ENCODE measurements at places on chromosomes 6 and 20.

DNA sequence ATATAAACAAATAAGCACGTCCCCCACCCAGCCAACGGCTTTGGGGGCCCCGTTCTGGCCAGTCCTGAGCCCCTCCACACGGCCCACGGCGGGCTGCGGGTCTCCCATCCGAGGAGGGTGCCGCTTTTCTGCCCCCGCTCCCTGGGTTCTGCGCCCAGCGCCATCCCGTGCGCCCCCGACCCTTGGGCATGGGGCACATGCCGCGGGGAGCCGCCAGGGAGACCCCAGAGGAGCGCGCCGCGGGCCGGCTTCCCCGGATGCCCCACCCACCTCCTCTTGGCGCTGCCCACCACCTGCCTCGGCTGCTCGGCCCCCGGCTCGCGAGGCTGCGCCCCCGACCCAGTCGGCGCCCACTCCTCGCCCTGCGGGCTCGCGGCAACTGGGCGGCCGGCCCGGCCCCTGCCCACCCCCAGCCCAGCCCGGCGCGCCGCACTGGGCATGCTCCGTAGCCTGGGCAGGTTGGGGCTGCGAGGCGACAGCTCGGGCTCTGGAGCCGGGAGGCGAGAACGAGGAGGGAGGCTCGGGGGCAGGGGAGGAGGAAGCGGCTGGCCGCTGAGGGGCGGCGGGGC is 570 bp upstream of the PLCB4 start:
- DNase-seq = peak; percentile 80

DNA sequence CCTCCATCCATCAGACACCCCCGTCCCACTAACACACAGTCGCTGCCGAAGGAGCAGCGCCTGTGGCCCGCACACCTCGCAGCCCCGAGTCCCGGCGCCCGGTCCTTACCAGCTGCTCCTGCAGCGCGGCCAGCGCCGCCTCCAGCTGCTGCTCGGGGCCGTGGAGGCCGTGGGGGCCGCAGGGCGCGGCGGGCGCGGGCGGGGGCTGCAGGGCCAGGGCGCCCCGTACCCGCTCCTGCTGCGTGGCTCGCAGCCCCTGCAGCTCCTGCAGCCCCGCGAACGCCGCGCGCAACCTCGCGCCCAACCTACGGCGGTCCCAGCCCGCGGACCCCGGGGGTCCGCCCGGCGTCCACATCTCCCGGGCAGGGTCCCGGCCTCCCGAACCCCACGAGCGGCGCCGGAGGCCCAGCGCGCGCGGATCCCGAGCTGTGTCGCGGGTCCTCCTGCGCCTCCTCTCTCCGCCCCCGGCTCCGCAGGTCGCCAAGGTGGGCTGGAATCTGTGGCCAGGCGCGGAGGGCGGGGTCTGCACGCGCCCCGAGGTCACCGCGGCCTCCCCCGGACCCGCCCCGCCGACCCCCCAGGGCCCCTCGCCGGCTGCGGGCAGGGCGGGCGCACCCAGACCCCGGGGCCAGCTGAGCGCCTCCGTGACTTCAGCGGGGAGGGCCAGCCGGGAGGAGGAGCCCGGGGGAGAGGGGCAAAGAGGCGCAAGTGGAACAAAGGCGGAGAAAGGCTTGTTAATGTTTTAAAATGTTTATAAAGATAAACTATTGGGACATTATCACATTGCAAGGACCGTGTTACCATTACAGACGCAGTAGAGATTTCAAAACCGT is at the start of gene DACT2:
Gene DACT2 (minus strand): TSS at position 499 of the 833 bp plus-strand sequence. CDS start 144 bp downstream, at position 355.
- DNase-seq = no peak

- no peak for DNase-seq
Measured at GRCh38 chr6:70388814-70389213, 24.5 kb upstream of the FAM135A start.

- DNase-seq = no peak
Measured at GRCh38 chr6:104256646-104257045, 603.1 kb downstream of the HACE1 start.

GRCh38 chr20:51208162-51208561 is 185.3 kb upstream of the KCNG1 start:
- no peak for DNase-seq

GRCh38 chr20:64077094-64077493 is 2.2 kb downstream of the RGS19 start:
- DNase-seq = no peak

- DNase-seq = no peak
Measured at GRCh38 chr6:122657601-122658000, 47.4 kb downstream of the PKIB start.

GRCh38 chr6:53439556-53439955 is 90.8 kb upstream of the ELOVL5 start:
- DNase-seq = no peak

GRCh38 chr6:20178327-20178726 is 33.9 kb downstream of the MBOAT1 start:
- DNase-seq = no peak

- DNase-seq = no peak
Measured at GRCh38 chr20:56986931-56987720, 279.3 kb downstream of the BMP7 start.

DNA sequence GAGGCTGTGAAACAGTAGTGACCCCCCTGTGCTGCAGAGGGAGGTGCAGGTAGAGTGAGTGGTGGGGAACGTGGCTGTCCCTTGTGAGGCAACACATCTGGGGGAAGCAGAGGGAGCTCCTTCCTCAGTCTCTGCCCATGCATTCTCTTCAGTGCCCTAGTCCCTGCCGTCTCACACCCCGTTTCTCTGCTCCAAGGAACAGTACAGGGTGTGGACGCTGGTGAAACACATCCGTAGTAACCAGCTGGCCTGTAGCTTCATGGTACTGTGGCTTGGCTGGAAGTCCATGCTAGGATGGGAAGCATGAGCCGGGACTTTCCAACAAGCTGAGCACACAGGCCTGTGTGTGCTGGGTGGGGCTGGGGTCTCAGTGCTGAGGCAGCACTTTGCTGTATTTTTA is 25.4 kb upstream of the CST3 start:
- DNase-seq = no peak

DNA sequence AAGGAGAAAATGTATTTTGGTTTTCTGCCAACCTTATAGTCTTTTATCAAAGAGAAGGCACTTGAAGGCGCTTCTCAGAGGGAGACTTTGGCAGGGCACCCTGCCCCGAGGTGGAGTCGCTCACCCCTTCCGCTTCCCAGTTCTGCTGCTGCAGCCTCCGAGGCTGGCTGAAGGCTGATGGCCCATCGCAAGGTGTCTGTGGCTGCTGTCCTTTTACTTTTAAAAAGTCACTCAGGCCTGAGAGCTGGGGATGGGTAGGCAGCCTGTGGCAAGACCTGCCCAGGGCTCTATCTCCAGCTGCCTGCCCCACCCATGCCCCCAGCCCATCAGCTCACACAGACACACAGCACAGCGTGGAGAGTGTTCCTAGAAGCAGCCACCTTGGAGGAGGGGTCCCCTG is 206.6 kb upstream of the CST7 start:
- no peak for DNase-seq

DNA sequence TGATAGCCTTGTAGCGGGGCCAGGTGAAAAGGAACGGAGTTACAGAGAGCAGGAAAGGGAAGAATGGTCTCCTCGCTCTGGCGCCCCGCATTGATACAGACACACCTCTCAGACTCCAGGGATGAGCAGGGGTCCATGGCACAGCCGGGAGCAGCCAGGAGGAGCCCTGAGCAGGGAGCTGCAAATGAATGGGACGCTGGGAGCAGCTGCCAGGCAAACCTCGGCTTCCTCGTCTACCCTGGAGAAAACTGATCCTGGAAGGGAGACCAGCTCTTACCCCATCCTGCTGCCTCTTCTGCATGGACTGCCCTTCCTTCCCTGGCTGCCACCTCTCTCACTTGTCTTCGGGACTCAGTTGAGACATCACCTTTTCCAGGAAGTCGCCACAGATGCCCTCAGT is 97.3 kb upstream of the MAFB start:
- DNase-seq = peak; percentile 30

DNA sequence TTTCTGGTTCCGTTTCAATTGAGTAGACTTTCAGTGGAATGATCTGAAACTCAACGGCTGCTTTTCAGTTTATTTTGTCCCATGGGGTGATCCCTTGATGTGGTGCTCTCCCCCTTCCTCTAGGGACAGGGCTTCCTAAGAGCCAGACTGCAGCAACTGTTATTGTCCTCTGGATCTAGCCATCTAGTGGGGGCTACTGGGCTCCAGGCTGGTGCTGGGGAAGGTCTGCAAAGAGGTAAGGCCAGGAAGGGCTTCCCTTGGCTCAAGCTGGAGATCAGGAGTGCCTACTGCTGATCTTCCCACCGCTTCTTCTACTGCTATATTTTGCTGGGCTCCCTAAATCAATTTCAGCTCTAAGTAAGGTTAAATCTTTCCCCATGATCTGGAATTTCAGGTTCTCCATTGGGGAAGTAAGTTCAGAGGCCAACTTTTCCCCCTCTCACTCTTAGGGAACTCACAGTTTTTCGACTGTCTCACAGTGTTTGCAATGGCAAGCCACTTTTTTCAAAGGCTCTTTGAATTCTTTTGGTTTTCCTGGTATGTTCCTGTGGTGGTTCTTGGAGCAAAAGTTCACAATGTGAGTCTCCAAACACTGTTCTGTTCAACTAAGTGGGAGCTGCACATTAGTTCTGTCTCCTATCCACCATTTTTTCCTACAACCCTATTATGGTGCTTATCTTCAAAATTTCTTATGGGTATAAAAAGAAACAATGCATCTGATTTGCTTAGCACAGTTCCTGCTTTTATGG is 286.2 kb upstream of the EXOC2 start:
- no peak for DNase-seq

DNA sequence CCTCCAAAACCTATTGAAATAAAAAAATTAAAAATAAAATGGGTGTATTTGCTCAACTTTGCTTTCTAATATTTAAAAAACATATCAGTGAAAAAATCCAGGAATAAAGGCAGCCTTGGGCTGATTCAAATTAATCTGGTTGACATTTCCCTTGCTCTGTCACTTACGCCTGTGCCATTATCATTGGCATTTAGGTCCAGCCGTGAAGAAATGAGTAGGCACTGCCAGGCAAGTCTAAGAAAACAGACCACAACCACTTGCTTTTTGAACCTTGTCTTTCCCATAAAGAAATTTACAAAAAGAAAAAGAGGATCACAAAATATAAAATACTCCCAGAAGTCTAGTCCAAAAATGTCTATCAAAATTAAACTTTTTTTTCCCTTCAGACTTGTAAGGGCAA is 59.2 kb upstream of the HBS1L start:
- no peak for DNase-seq

DNA sequence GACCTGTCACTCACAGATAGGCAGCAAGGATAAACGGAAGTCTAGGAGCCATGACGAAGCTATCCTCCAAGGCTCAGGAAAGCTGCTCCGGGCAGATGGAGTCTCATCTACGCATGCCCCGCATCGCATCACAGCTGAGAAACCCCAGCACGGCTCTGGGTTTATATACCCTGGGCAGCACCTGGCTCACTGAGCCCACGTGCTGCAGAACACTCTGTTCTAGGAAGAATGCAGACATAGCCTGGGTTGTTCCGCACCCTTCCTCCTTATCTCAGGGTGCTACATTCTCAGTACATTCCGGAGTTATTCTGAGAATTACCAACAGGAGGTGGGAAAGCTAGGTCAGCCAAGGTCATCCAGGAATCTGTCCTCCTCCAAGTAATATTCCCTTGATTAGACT is 260.4 kb downstream of the CBLN4 start:
- DNase-seq = no peak

GRCh38 chr20:875115-875514 is 41.0 kb downstream of the ANGPT4 start:
- no peak for DNase-seq

DNA sequence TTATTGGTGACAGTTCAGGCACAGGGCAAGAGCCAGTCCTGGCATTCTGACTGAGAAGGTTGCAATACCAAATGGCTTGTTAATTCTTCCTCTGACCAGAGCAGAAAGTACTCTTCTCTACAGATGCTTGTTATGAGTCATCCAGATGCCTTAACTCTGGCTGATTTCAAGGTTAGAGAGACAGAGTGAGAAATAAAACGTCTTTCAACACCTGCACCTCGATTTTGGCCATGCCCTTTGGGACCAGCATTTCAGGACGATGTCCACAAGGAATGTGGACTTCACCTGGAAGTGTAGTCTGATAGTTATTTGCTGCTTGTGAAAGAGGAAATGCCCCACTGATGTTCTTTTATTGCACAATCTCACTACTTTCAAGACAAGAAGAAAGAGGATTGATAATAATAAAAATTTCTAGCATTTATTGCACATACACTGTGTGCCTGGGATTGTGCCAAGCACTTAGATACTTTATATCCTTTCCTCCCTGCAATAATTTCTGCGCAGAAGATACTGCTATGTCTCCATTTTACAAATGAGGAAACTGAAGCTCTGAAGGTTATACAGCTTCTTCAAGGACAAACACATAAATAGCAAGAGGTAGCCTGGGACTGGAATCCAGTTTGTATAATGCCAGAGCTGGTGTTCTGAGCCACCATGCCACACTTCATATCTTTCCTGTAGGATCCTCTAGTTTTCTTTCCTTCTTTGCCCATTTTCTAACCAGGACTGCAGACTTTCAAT is 33.5 kb upstream of the MCM3 start:
- DNase-seq = no peak

GRCh38 chr20:64035933-64036345 is at the start of gene C20orf204:
Gene C20orf204 (plus strand): TSS chr20:64036182. CDS start chr20:64036324, 142 bp downstream.
- peak; percentile 45 for DNase-seq

- no peak for DNase-seq
Measured at GRCh38 chr20:64244281-64244805, 11.2 kb upstream of the PCMTD2 start.

DNA sequence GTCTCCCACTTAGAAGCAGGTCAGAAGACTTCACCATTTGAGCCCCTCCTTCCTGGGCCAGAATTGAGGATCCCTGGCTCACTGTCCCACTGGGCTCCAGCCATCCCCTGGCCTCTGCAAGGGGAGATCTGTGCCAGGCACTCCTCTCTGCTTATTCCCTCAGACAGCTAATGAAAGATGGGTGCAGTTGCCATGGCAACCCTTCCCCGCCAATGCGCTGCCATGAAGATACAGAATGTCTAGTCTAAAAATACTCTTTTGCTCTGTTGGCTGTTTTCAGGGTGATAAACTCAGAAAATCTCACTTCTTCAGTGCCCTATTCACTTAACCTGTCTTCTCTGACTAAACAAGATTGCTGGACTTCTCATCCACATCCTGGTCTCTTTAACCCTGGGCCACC is 13.6 kb upstream of the TTLL2 start:
- no peak for DNase-seq

DNA sequence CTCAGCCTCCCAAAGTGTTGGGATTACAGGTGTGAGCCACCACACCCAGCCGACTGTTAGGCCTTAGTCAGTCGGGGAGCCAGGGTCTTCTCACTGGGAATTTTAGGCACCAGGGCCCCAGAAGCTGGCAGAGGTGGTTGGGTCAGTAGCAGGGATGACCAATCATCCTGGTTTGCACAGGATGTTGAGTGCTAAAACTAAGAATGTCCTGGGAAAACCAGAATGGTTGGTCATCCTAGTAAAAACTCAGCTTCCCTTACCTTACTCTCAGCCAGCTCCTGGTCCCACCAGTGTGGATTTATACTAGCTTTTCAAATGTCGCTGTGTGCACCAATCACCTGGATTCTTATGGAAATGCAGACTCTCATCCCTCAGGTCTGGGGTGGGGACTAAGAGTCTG is 31.8 kb downstream of the KCNG1 start:
- no peak for DNase-seq

DNA sequence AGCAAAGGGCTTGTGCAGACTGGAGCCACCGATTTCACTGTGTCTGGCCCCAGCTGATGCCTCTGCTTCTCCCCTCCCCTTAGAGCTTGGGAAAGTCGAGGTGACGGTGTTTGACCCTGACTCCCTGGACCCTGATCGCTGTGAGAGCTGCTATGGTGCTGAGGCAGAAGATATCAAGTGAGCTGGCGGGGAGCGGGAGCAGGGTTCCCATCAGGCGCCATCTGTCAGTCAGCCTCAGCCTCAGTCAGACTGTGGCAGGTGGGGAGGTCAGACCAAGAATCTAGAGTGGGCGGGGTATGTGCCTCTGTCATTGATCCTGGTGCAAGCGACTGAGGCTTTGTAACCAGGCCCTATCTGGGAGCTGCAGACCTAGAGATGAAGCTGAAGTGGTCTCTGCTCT is 5.5 kb downstream of the ERGIC3 start:
- no peak for DNase-seq
